ENCODE measurements at places on chromosomes 6 and 20.

DNA sequence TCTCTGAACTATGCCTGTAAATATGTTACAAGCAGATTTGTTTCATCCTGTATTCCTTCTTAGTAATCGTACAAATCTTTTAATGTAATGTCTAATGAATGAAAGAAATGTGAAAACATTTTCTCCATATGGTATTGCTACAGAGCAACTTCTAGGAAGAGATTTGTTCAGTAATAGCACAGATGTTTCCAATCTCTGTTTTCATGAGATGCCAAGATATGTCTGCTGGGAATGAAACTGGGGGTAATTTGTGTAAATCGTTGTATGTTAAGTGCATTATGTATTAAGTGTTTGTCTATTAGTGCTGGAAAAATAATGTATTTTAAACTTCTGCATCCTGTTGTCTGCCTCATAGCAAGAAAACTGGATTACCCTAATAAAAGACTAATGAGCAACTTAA, 722.2 kb upstream of the EYS start:
- DNase-seq = no peak

DNA sequence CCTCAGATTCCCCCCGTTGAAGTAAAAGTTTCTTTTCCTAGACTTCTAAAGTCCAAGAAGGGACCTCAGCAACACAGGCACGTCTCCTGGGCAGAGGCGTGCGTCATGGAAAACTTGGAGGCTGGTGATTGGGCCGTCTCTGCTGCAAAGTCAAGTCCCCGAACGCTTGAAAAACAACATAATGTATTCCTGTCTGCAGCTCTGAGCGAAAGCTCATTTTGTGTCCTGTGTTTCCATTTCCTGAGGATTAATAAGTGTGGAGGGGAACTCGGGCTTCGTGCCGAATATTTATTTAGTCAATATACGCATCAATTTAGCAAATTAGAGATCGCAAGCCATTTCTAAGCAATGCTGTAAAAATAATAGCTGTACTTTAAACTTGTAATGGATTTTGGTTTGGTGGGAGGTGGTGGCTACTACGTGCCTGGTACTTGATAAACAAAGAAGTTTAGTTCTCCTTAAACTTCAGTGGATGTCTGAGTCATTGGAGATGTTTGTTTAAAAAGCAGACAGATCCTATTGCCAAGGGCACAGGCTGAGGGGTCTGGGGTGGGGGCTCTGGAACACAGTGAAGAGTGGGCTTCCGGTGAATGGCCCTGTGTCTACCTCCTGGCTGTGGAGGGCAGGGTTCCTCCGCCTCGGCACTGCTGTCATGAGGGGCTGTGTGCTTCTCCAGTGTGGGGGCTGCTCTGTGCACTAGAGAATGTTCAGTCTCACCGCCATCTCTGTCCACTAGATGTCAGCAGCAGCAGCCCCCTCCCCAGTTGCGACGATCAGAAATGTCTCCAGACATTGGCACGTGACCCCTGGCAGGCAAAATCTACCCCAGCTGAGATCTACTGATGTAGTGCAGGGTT, 21.8 kb downstream of the PCK1 start:
- no peak for DNase-seq

GRCh38 chr6:62283365-62283764, 2.7 kb downstream of the KHDRBS2 start:
- DNase-seq = no peak

- DNase-seq = no peak
Measured at GRCh38 chr6:147055821-147056392, 148.3 kb upstream of the STXBP5 start.

- DNase-seq = no peak
Measured at GRCh38 chr20:15655295-15655874, 917.9 kb downstream of the KIF16B start.

DNA sequence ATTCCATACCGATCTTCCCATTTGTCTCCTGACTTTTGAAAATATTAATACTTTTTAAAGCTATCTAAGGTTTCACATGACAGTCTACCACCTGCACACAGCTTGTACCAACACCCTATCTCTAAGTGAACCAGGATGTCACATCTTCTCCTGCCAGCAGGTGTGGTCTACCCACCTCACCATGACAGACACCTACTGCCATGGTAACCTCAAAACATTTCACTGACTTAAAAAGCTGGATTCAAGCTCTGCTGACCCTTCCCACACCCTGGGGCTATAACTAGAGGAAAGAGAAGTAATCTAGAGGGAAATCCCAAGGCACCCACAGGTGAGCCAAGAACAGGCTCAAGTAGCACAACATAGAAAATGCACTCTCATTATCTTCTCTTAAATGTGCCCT, 1.2 kb downstream of the SLC17A3 start:
- DNase-seq = no peak

All from hematopoietic multipotent progenitor cell treated with erythropoietin and hydrocortisone succinate and interleukin-3 and kit ligand, for 15 days (in vitro differentiated cells).